Testis (tissue), 5 donors: ENCODE measurements at places on chromosomes 4 and X.

- DNase-seq: peak; percentile 54
Observed at GRCh38 chrX:128975745-128976144, 547.5 kb downstream of the SMARCA1 start.

GRCh38 chr4:6892190-6892908 lies 17.3 kb upstream of the TBC1D14 start:
- DNase-seq: peak; percentile 46

DNA sequence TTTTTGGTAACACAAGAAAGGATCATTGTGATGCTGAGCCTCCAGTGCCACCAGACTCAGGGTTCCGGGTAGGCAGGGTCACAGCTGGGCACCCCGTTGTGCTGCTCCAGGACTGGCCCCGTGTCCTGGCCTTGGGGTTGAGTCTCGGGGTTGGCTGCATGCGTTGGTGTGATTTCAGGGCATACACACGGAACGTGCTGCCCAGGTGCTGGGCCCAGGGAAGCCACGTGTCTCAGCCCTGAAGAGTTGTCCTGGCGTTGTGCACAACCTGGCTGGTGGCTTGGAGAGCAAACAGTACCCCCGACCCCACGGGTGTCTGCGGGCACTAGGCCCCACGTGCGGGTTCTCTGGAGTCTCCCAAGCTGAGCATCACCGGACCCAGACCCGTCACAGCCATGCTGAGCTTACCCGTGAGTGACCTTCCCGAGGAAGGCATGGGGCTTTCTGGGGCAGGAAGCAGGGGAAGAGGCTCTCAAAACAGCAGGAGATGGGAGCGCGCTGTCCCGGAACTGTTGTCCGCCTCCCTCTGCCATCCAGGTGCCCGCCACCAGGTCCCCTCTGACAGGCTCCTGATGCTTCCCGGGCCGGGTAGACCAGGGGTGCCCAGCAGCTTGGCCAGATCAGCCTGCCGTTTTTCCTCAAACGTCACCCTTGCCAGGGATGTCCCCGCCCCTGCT lies 66.1 kb upstream of the ENPP6 start:
- no peak for DNase-seq

- no peak for DNase-seq
Observed at GRCh38 chr4:44985152-44985551, 258.8 kb upstream of the GNPDA2 start.

DNA sequence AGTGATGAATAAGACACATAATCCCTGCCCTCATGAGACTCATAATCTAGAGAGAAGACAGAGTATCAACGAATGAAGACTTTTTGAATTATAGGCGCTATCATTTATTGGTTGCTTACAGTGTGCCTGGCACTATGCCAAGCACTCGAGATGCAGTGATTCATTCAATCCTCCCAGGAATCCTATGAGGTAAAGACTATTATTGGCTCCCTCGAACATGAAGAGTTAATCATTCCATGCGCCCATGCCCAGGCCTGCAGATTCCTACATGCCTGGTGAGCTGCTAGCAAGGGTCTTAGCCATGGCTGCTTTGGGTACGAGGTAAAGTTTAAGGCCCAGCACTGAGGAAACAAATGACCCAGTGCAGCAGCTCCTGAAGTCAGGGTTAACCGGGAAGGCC lies 47.0 kb downstream of the TEX13B start:
- no peak for DNase-seq

GRCh38 chr4:42655921-42656678 lies 805 bp downstream of the ATP8A1 start:
- peak; percentile 52 for DNase-seq
